Activated CD8-positive, alpha-beta memory T cell treated with anti-CD3 and anti-CD28 coated beads, Interleukin-2, amount 10 ng/mL, durations not matched to agents 7 days and 5 days (primary cell): ENCODE measurements at places on chromosomes 16 and 17.

DNA sequence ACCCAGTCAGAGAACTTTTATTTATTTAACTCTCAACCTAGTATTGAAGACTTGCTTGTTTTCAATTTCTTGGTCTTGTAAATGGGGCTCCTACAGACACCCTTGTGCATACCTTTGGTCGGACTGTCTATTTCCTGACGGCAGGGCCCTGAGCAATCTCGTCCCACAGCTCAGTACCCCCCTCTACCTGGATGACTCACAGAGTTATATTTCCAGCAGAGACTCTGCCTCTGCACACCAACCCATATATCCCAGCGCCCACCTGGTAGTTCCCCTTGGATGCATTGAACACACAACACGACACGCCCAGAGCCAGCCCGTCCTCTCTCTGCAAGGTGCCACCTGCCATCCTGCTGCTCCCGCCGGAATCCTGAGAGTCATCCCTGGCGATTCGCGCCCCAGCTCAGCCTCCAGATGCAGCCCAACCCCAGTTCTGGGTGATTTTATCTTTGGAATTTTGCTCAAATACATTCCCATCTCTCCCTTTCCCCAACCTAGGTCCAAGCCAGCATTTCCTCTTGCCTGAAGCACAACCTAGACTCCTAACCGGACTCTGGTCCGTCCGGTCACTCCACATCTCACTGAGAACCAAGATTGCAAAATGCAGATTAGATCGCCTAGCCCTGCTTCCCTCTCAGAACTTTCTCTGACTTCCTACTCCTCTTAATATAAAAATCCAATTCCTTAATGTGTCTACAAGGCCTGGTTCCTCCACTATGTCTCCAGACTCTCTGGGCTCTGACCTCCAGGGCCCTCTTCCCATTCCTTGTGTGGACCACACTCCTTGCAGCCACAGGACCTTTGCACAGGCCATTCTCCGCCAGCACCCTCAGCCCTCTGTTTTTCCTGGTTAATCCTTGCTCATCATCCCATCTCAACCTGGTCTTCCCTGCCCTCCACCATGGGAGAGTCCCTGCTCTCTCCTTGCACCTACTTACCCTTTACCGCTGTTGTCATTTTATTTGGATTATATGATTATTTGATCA, 129.2 kb downstream of the SEC14L1 start:
- DNase-seq, result no peak

GRCh38 chr16:63625126-63625525, 1496.7 kb downstream of the CDH11 start:
- no peak for DNase-seq

- DNase-seq, result no peak
Measured at GRCh38 chr16:81185416-81185815, 53.1 kb upstream of the BCO1 start.

- no peak for DNase-seq
Measured at GRCh38 chr16:81279392-81279791, 35.4 kb upstream of the GAN start.

- DNase-seq, result no peak
Measured at GRCh38 chr16:27628241-27628942, 78.4 kb downstream of the KATNIP start.

- DNase-seq, result peak; percentile 76
Measured at GRCh38 chr17:19876529-19877161, 8.9 kb upstream of the ULK2 start.

GRCh38 chr17:51124640-51125503, 4.2 kb upstream of the SPAG9 start:
- no peak for DNase-seq

- no peak for DNase-seq
Measured at GRCh38 chr17:65088621-65089360, 32.3 kb upstream of the GNA13 start.

- DNase-seq, result no peak
Measured at GRCh38 chr17:34465789-34466188, 102.8 kb upstream of the CCL1 start.

GRCh38 chr17:28125526-28126378, 83.3 kb downstream of the NLK start:
- no peak for DNase-seq

GRCh38 chr16:55280587-55280986, 43.4 kb upstream of the IRX6 start:
- no peak for DNase-seq

DNA sequence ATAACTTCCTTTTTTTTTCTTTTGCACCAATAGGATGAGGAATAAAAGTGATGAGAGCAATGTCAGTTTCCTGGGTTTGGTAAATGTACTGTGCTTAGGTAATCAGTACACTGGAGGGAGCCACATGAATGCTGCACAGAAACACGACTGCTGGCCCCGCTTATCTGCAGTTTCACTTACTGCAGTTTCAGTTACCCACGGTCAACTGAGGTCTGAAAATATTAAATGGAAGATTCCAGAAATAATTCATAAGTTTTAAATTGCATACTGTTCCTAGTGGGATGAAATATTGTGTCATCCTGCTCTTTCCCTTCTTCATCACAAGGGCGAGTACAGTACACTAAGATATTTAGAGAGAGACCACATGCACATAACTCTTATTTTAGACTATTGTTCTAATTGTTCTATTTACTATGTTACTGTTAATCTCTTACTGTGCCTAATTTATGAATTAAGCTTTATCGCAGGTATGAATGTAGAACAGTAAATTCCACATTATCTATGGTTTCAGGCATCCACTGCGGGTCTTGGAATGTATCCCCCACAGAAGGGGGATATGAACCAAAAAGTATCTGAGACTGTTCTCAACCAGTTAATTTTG, 6.4 kb upstream of the LGALS3BP start:
- DNase-seq, result no peak

- no peak for DNase-seq
Measured at GRCh38 chr17:62573480-62574117, 53.9 kb upstream of the MRC2 start.

GRCh38 chr17:61488878-61489718, 36.9 kb downstream of the TBX4 start:
- no peak for DNase-seq

- no peak for DNase-seq
Measured at GRCh38 chr16:88665148-88665547, 2.3 kb upstream of the MVD start.

- no peak for DNase-seq
Measured at GRCh38 chr17:46983782-46984181, 4.7 kb upstream of the RPRML start.

DNA sequence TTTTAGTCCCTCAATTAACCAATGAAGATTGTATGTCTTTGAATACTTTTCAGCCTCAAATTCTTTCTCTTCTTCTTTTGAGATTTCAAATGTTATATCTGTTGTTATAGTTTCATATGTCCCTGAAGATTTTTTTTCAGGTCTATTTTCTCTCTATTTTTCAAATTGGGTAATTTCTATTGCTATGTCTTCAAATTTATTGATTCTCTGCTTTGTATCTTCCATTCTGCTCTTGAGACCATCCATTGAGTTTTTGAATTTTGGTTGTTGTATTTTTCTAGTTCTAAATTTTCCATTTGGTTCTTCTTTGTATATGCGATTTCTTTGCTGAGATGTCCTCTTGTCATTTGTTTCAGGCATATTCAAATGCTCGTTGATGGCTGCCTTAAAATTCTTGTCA, 26.7 kb downstream of the MAP2K6 start:
- no peak for DNase-seq

DNA sequence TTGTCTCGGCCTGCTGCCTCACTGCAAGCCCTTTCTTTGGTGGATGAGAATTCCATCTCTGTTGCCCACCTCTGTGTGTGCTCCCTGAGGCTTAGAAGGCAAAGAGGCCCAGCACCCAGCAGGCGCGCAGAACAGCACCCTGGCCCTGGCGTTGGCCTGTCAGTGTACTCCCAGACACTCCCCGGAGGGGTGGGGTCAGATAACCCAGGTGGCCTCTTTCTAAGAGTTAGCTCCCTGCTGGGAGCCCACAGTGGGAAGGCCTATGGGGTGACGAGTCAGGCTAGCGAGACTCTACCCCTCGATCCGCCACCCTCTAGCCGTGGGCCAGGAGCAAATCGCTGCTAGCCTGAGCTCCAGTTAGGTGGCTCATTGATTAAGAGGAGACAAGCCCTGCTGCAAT, 38.1 kb downstream of the SRL start:
- DNase-seq, result no peak

GRCh38 chr17:74947041-74947754, 11.5 kb downstream of the OTOP3 start:
- no peak for DNase-seq

- peak; percentile 38 for DNase-seq
Measured at GRCh38 chr17:28471531-28472342, 1.7 kb upstream of the SLC13A2 start.

DNA sequence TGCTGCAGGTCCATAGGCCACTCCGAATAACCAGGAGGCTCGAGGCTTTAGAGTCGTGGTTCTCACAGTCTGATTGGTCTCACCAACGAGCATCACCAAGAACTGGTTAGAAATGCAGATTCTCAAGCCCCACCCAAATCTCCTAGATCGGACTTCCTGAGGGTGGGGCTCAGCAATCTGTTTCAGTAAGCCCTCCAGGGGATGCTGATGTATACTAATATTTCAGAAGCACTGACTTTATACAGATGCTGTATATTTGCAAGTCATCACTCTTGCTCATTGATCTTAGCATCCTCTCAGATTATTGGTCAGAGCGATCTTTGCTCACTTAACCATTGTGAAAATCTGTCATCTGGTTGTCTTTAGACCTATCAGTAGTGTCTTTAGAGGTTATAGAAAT, 4.4 kb upstream of the VAC14 start:
- DNase-seq, result peak; percentile 29

GRCh38 chr17:73334771-73335513, 23.1 kb upstream of the CDC42EP4 start:
- no peak for DNase-seq

GRCh38 chr17:65064452-65065019, 8.0 kb upstream of the GNA13 start:
- DNase-seq, result no peak

DNA sequence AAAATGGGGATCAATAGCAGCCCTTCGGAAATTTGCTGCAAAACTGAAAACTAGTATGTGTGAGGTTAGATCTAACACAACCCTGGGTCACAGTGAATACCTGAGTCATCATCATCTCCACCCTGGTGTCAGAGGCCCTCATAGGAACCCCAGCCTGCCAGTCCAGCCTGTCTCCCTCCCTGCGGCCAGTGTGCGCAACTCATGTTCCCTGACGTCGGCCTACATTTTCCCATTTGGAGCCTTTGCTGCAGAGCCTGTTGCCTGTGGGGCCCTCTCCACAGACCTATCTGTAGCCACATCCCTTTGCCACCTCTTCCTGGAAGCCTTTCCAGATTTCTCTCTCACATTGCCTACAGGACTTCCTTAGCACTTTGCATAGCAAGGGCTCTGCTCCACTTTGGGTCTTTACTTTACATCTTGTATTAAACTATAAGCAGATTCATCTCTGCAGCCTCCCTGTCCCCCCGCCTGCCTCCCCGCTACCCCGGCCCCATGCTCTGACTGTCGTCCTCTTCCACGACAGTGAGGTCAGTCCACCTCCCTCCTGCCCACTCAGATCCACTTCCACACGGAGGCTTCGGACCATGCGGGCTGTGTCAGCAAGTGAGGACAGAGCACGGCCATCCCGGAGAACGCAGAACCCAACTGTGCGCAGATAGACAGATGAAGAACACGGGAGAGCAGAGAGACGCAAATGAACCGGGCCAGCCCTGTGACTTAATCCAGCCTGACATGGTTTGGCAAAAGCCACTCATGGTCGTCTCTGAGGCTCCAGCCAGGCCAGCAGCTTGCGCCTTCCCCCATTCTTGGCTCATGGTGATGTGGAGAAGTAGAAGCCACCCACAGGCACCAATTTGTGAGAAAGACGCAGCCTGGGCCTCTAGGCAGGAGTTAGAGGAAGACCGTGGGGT, 31.0 kb downstream of the NGFR start:
- no peak for DNase-seq

DNA sequence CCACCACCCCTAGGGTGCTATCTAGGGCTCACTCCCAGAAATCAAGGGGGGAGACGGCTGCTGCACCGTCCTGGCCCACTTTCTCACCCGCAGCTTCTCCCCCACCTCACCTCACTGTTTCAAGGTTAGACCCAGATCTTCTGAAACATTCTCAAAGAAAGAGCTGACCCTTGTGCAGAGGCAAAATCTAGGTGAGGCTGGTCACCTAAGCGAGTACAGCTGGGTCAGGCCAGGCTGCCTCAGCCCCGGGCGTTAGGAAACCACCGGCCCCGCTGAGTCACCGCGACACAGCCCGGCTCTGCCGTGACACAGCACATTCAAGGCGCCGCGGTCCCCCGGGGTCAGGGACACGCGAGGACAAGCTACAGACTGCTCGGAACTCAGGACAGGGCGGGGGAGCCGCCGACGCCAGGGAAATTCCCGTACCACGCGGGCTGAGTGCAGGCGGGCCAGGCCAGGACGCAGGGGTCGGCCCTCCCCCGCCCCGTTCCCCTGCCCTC, 27.1 kb downstream of the GNPTG start:
- peak; percentile 78 for DNase-seq

GRCh38 chr17:47800686-47801085, 20.9 kb downstream of the OSBPL7 start:
- no peak for DNase-seq

GRCh38 chr17:2050300-2051060, 4.4 kb upstream of the HIC1 start:
- peak; percentile 82 for DNase-seq

- no peak for DNase-seq
Measured at GRCh38 chr17:66947311-66947710, 17.2 kb upstream of the CACNG4 start.

- no peak for DNase-seq
Measured at GRCh38 chr16:56258508-56259424, 67.5 kb downstream of the GNAO1 start.

GRCh38 chr17:29341726-29342125, 47.8 kb upstream of the NUFIP2 start:
- no peak for DNase-seq

DNA sequence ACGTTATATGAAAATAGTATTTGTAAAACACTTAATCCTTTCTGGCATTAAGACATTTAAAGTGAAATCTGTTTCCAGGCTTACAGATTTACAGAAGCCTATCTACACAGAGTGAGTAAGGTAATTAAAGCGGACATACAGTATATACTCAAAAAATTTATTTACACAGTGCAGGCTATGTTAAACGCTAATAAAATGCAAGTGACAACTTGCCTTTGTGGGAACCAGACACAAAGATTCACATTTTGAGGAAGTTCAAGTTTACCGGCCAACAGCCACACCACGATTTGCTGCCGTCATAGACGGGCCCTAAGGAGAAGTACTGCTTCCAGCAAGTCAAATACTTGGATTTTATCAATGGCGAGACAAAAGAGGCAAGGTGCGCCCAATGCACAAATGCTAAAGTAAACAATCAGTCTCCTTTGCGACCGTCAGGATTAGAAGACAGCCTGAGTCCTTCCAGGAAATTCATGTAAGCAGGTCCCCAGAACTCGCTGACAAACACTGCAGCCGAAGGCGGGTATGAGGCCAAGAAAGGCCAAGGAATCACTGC, 801 bp downstream of the VPS35 start:
- no peak for DNase-seq

- no peak for DNase-seq
Measured at GRCh38 chr17:45347444-45347843, 30.6 kb upstream of the MAP3K14 start.
